ENCODE measurements at places on chromosomes 1 and 21. TPM values are rescaled to one million over a fixed set of nuclear protein-coding genes. Genes with fewer than 3 reads are reported as not detected.

The SLFNL1 gene
- total RNA-seq, result not detected

The LGR6 gene
- total RNA-seq, result not detected

The KRTAP7-1 gene
- not detected for total RNA-seq

The SAMD11 gene
- 3.2 TPM for total RNA-seq

The ADAM15 gene
- 84.7 TPM for total RNA-seq

The MANEAL gene
- total RNA-seq, result 0.35 TPM

The TEDDM1 gene
- not detected for total RNA-seq

The NTMT2 gene
- not detected for total RNA-seq

The LCE1E gene
- not detected for total RNA-seq

The SMCP gene
- not detected for total RNA-seq

The ATP1A4 gene
- not detected for total RNA-seq

The MAP10 gene
- total RNA-seq, result 1.2 TPM

The RGS4 gene
- 231 TPM for total RNA-seq

Measured in myometrial cell (primary cell).